ENCODE measurements at places on chromosomes 6 and 20. TPM values are rescaled to one million over a fixed set of nuclear protein-coding genes. Genes with fewer than 3 reads are reported as not detected.

GRCh38 chr6:13436399-13437217 is 50.8 kb downstream of the GFOD1 start:
- H3K36me3 ChIP-seq: no peaks in the 10 kb centered on the region
- H3K4me3 ChIP-seq: peak overlapping the region; percentile 25
- peaks cover 18% of the 10 kb centered on the region for H3K4me1 ChIP-seq

DNA sequence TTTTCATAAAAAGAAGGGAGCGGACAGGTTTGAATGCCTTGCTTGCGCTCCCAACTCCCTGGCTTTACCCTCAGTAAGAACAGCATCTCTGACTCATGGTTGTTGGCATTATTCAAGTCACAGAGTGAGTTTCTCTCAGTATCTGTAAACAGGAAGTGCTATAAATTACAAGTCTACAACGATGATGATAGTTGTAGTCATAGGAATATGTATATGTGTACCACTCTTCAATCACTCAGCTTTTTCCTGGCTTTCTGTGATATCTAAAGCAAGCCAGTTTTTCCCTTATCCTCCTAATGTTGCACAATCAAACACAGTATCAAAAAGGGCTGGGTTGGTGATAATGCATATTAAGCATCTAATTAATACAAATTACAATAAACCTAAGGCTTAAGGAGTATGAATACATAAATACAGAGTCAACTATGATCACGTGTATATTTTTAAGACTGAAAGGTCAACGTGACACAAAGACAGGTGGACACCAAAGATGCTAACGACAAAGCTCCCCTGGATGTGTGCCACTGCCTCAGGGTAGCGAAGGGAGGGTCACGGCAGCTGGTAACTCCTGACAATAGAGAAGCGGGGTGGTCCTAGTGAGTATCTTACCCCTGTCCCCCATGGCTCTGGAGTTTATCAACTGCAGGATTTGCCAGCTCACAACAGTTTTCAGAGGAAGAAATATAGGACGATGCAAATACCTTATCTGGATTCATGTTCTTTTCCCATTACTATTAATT is 202.8 kb downstream of the BTBD9 start:
- H3K4me3 ChIP-seq: no peak overlapping the region
- H3K36me3 ChIP-seq: peaks cover 2% of the 10 kb centered on the region
- no peaks in the 10 kb centered on the region for H3K27me3 ChIP-seq
- no peak for DNase-seq
- H3K27ac ChIP-seq: no peak overlapping the region

DNA sequence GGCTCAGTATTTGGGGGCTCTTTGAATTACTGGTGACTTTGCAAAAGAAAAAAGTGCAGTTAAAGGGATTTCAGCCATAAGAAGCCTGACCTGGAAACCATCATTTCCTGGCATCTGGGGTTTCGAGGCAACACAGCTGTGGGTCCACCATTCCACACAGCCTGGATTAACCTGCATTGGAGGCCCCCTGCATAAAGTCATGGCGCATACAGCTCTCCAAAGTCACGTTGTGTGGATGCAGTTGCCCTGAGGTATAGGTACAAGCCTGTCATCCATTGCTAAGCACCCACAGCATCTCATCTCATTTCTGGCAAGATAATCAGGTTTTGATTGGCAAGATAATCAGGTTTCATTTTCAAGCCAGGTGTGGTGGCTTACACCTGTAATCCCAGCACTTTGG is 54.5 kb upstream of the TAGAP start:
- H3K36me3 ChIP-seq: no peaks in the 10 kb centered on the region
- H3K4me1 ChIP-seq: peaks cover 50% of the 10 kb centered on the region
- peak overlapping the region; percentile 90 for H3K4me3 ChIP-seq
- DNase-seq: no peak
- no peaks in the 10 kb centered on the region for H3K27me3 ChIP-seq

GRCh38 chr6:170173335-170173881 is 117.5 kb downstream of the DLL1 start:
- peaks cover 6% of the 10 kb centered on the region for H3K36me3 ChIP-seq
- no peak for DNase-seq
- H3K27ac ChIP-seq: no peak overlapping the region
- no peak overlapping the region for H3K4me3 ChIP-seq
- H3K4me1 ChIP-seq: no peaks in the 10 kb centered on the region
- H3K27me3 ChIP-seq: peaks cover 22% of the 10 kb centered on the region

DNA sequence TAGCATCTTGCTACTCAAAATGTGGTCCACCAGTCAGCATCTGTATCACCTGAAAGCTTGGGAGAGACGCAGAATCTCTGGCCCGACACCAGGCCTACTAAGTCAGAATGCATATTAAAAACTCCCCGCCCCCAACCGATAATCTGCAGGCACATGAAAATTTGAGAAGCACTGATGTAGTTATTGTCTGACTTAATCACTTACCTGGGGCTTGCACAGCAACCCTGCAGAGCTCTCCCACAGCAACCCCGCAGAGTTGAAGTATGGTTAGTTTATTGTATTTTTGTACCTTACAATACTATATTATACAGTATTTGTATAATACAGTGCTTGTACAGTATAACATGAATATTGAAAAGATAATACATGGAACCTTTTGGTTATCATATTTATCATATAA is 53.7 kb downstream of the KLHL31 start:
- H3K4me3 ChIP-seq: no peak overlapping the region
- H3K27me3 ChIP-seq: peaks cover 27% of the 10 kb centered on the region
- no peak overlapping the region for H3K27ac ChIP-seq
- peaks cover 4% of the 10 kb centered on the region for H3K4me1 ChIP-seq
- no peak for DNase-seq
- H3K36me3 ChIP-seq: no peaks in the 10 kb centered on the region

- H3K4me3 ChIP-seq: no peak overlapping the region
- DNase-seq: no peak
- no peak overlapping the region for H3K27ac ChIP-seq
- H3K27me3 ChIP-seq: peaks cover 27% of the 10 kb centered on the region
Observed at GRCh38 chr20:38164624-38165088, 414 bp downstream of the TGM2 start.

The ESR1 gene
- 3.9 TPM for total RNA-seq

The SLC17A3 gene
- 2.4 TPM for total RNA-seq

The MCHR2 gene
- not detected for total RNA-seq

Data from T-helper 17 cell (primary cell).